ENCODE measurements at places on chromosomes 16 and 17. TPM values are rescaled to one million over a fixed set of nuclear protein-coding genes. Genes with fewer than 3 reads are reported as not detected.

- no peak for DNase-seq
Observed at GRCh38 chr17:70961341-70961740, 792.0 kb downstream of the KCNJ2 start.

Gene EXOC3L1
- total RNA-seq = 17.1 TPM

DNA sequence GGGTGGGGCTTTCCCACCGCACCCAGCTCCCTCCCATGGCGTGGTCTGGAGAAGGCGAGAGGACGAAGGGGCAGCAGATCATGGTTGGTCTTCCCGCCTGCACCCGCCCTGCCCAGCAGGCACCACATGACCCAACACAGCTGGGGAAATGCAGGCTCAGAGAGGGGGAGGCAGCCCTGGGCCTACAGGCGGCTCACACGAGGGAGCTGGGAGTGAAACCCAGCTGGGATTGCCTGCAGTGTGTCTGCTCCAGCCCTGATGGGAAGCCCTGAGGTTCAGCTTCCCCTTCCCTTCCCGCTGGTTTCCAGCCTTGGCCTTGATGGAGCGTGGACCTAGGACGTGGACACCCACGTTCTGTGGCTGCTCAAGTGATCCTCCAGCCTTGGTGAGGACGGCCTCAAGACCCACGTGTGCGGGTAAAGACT is 20.0 kb upstream of the PABPN1L start:
- DNase-seq = no peak

DNA sequence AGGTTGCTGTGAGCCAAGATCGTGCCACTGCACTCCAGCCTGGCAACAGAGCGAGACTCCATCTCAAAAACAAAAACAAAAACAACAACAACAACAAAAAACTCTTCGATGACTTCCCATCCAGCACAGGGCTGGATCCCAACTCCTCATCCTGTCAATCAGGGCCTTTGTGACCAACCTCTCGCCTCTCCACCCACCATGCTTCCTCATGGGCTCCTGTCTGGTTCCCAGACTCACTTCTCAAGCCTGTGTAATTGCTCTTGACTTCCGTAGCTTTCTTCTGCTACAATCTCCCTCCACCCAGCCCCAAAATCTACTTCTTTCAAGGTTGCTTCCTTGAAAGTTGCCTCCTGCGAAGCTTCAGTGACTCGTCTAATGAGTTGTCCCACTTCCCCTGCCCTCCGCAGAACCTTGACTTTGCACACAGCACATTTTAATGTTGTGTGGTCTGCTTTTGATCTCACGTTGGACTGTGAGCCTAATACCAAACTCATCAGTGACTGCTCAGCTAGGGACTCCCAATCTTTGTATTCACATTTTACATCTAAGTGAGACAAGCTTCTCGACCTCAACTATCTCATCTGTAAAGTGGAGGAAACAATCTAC is 936 bp upstream of the RASL10B start:
- DNase-seq = no peak

DNA sequence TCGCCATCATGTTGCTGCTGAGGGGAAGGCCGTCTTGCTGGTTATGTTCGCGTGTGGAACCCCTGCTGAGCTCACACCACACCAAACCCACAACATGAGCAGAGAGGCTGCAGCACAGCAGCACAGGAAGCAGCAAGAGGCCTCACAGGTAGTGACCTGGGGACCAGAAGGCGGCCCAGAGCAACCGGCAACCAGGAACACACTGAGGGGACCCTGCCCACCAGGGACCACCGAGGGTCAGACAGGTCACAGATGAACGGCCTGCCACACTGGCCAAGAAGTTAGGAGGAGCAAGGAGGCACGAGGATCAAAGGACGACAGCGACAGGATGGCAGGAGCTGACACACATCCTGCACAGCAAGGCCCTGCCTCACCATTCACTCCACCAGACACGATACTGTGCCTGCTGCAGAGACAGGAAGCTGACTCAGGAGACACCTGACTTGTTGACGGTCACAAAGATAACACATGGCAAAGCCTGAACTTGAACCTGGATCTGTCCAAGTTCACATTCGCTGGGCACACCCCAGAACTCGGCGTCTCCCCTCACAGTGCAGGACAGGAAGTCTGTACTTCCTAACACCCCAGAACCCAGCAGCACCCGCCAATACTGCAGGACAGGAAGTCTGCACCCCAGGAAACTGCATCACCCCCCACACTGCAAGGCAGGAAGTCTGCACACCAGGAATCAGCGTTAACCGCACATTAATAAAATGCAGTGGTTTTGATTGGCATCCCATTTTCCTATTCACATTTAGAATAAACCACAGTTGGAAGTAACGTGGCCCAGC is 98.5 kb downstream of the ZNF778 start:
- DNase-seq = no peak

Gene OR1A1
- not detected for total RNA-seq

DNA sequence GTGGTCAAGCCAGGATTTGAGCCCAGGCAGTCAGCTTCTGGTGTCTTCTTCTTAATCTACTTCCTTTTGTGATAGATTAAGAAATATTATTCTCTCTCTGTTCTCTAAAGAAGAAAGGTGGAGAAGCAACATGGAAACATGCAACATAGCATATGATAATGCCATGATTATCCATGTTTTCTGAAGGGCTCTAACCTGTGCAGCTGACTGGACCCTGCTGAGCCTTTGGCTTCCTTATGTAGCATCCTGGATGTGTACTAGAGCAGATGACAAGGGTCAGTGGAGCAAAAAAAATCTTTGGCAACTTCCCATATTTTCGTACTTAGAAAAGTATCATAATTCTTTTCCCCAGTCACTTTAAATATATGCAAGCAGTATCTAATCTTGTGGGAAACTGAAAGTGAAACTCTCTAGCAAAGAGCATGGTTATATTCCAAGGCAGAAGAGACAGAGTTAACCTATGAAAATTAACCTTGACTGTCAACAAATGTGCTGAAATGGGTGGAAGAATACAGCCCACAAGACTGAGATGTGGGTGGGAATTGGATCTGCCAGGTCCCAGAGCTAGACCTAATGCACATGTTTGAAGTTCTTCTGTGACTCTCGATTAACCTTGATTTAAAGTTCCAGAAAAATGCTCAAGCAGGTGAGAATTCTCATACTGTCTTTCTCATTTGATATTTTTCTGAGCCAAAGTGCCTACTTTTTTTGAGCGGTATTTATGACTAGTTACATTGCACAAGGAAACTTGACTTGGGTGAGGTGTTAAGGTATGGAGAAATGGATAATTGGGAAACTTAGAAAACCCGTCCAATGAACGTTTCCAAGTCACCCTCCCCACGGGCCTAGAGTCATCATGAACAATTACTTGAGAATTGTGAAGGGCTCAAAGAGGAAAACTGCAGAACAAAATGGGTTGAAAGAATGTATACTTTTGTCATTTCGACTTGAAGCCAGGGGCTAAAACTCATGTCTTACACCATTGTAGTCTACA is 248.6 kb downstream of the FTO start:
- no peak for DNase-seq
